ENCODE measurements at places on chromosomes 11 and 22. TPM values are rescaled to one million over a fixed set of nuclear protein-coding genes. Genes with fewer than 3 reads are reported as not detected.

MOGAT2 gene
- not detected for total RNA-seq

APOBEC3F gene
- total RNA-seq: 6.1 TPM

BDNF gene
- 4.6 TPM for total RNA-seq

USH1C gene
- not detected for total RNA-seq

LIN7C gene
- total RNA-seq: 18.9 TPM

CDKN1C gene
- 23.2 TPM for total RNA-seq

CRYBA4 gene
- not detected for total RNA-seq

KCNK4 gene
- 0.09 TPM for total RNA-seq

RAG2 gene
- not detected for total RNA-seq

SLC6A5 gene
- not detected for total RNA-seq

OR8J3 gene
- not detected for total RNA-seq

OLFML1 gene
- total RNA-seq: 16.4 TPM

SCO2 gene
- total RNA-seq: 2.8 TPM

PLAAT2 gene
- total RNA-seq: not detected

BTG4 gene
- total RNA-seq: not detected

FGF4 gene
- not detected for total RNA-seq
